SJSA1 (cell line): ENCODE measurements at places on chromosomes 6 and 20. TPM values are rescaled to one million over a fixed set of nuclear protein-coding genes. Genes with fewer than 3 reads are reported as not detected.

DNA sequence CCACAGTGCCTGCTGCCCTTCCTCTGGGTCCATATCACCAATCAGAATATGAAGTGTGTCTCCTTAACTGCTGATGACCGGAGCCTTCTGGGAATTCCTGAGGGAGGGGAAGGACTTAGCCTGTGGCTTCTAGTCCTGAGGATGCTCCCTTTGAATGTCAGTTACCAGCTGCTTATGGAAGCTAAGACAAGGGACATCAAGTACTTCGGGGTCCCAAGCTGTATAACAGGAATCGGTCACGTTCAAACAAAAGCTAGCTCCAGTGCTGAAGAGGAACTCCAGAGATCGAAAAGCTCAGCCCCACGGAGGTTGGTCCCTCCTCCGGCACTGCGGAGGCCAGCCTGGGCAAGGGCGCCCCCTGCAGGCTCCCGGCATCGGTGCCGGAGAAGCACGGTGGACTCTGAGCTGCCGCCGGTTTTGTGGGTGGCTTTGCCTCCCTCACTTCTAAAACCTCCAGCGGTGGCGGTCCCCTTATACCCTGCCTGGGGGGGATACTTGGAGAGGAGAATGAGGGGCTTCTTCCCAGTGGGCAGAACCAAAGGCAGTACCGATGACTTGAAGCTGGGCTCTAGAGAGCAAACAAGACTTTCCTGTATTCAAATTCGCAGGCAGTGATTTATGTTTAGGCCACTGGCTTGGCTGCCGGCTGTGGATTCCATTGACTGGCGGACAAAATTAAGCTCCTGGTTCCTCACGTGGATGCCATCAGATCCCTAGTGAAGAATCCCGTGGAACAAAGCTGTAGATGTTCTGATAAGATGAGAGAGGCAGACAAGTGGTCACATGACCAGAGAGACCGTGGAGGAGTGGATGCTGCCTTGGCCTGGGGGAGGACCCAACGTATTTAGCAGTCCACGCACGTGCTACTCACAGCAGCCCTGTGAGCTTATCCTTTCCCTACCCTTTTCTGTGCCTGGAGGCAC, 16.2 kb upstream of the UBR2 start:
- peak; percentile 78 for DNase-seq

The CALHM5 gene
- 6.2 and 7.2 TPM in 2 replicates for total RNA-seq

- no peak for DNase-seq
These were observed 157.2 kb downstream of the MTFR2 start for GRCh38 chr6:136092897-136093296.

DNA sequence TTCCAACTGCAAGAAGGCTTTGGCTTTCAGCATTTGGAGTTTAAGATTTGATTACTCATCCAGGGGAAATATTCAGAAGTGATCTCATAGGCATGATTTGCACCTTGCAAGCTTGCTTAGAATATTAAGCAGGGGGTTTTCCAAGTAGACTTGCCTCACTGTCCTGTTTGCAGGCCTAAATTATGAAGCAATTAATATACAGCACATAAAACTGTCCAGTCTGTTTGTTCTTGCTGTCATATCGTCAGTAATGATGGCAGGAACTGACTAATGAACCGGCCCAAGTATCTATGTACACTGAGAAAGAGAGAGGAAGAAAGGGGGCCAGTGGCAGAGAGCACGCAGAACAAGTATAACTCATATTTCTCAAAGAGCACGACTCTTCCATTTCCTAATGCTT, 212.5 kb upstream of the SUPT3H start:
- DNase-seq, result no peak

The SOX18 gene
- 61.7 and 70.0 TPM in 2 replicates for total RNA-seq

The CLDN20 gene
- not detected in 2 replicates for total RNA-seq

GRCh38 chr6:166718516-166718915, 91.5 kb upstream of the RPS6KA2 start:
- no peak for DNase-seq

DNA sequence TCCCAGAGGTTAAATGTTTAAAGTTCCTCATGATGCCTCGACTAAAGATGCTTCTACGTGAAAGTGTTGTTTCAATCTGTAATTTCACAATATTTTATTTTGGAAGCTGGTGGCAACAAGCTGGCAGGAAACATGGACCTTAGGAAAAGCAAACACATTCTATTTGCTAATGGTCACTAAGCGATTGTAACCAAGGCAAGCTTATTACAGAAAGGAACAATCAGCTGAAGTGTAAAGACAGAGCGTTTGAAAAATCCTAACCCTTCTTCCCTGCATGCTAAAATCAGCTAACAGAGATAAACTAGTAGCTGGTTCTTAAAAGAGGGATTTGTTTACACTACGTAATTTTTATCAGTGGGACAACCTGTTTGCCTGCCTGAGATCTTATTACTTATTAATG, 50.0 kb downstream of the IL20RA start:
- DNase-seq, result no peak

DNA sequence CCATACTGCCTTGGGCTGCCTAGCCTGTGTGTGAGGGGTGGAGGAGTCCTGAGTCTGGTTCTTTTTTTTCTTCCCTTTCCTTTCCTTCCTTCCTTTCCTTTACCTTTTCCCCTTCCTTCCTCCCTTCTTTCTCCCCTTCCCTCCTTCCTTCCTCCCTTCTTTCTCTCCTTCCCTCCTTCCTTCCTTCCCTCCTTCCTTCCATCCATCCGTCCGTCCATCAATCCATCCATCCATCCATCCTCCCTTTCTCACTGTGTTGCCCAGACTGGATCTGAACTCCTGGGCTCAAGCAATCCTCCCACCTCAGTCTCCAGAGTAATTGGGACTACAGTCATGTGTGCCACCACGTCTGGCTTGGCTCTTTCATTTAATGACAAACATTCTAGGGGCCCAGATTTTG, 750.7 kb upstream of the CHD6 start:
- DNase-seq, result no peak

The SIRPG gene
- not detected in 2 replicates for total RNA-seq

The SAMD10 gene
- 0.41 and 0.47 TPM in 2 replicates for total RNA-seq

GRCh38 chr6:12116264-12116800, 104.2 kb downstream of the HIVEP1 start:
- no peak for DNase-seq

GRCh38 chr6:115203381-115203780, 857.3 kb downstream of the FRK start:
- no peak for DNase-seq

- DNase-seq, result no peak
These were observed 14.0 kb downstream of the RBL1 start for GRCh38 chr20:37081717-37082289.
